ENCODE measurements at places on chromosomes 4 and X.

DNA sequence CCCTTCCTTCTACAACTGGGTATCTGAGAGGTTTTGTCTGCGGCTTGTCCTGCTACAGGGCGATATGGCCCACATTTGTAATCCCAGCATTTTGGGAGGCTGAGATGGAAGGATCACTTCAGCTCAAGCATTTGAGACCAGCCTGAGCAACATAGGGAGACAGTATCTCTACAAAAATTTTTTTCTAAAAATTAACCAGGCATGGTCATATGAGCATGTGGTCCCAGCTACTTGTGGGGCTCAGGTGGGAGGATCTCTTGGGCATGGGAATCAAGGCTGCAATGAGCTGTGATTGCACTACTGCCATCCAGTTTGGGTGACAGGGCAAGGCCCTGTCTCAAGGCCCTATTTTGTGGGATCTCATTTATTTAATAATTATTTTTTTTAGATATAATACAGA is 420.6 kb upstream of the PABPC4L start:
- no peak for DNase-seq

- DNase-seq: no peak
These were observed 71.9 kb downstream of the PDLIM5 start for GRCh38 chr4:94523617-94524016.

DNA sequence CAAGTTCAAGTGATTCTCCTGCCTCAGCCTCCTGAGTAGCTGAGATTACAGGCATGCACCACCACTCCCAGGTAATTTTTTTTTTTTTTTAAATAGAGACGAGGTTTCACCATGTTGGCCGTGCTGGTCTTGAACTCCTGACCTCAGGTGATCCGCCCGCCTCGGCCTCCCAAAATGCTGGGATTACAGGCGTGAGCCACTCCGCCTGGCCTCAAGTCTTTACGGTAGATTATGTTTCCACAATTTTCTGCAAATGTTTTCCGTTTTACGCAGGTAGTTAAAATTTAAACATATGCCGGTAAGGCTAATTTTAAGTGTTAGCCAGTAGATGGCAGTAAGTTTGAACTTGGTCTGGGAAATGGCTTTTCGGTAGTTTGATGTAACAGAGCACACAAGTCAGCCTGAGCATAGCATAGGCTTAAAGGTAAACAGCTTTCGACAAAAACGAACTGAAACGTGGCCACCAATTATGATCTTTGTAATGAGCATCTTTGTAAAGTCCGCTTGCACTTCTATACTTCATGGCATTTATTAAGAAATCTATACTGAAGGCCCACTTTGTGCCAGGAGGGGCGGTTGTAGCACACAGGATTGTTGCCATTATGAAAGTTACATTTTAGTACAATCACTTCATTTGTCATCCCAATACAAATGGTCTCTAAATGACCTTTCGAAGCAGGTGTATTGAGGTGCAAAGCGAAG is 31.1 kb downstream of the CCKAR start:
- DNase-seq: peak; percentile 66

DNA sequence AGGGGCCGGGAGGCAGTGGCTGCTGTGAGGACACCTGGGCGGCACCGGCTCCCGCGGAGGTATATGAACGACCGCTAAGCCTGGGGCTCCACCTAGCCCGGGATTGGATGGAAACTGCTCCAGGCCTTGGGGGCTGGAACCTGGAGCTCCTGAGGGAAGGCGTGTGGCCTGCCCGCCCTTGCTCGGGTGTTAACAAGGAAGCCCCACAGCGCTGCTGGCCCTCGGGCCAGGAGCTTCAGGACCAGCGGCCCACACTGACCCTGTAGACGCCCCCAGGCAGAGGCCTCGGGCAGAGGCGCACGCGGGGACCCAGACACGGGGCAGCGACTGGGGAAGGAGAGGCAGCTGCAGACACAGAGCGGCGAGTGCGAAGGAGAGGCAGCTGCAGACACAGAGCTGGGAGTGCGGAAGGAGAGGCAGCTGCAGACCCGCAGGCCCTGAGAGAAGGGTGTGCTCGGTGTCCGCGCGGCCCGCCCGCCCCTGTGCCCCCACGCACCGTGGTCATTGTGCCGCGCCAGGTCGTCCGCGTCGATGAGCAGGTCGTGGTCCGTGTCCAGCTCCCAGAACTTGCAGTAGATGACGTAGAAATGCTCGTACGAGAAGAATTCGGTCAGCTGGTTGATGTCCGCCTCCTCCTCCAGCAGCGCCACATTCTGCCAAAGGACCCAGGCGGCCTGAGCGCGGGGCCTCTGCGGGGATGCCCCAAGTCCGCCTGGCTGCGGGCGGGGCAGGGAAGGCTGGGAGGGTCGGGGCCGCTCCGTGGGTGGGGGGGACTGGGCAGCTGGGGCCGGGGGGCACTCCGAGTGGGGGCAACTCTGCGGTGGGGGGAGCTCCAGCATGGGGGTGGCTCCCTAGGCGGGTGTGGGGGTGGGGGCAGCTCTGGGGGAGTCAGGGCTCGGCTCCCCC is 26.7 kb upstream of the GTPBP6 start:
- no peak for DNase-seq

GRCh38 chr4:176001151-176002006 is 64.3 kb upstream of the WDR17 start:
- peak; percentile 37 for DNase-seq

DNA sequence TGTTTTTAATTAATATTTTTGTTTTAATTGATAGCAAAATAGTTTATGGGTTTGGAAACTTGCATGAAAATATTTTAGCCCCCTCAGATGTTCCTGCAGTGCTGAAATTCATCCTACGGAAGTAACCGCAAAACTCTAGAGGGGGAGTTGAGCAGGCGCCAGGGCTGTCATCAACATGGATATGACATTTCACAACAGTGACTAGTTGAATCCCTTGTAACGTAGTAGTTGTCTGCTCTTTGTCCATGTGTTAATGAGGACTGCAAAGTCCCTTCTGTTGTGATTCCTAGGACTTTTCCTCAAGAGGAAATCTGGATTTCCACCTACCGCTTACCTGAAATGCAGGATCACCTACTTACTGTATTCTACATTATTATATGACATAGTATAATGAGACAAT is 40.4 kb downstream of the MAP7D3 start:
- DNase-seq: peak; percentile 79

- DNase-seq: peak; percentile 61
These were observed 78.9 kb upstream of the PSAPL1 start for GRCh38 chr4:7513671-7514070.

- no peak for DNase-seq
These were observed 99.9 kb downstream of the ENPP6 start for GRCh38 chr4:184117662-184118199.

DNA sequence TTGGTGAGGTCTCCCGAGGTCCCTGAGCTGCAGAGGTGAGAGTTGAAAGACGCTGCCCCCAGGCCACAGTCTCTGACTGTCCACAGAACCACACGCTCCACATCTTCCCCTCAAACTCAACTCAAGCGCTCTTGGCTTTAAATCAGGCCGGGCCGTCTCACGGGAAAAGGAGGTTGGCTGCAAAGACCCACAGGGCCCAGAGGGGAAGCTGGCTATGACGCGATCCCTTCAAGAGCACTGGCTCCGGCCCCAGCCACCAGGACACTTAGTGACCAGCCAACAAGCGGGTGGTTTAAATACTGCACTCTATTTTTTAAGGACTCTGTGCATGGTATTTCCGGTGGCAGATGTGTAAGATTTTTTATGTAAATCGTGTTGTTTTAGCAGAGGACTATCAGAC is 19.9 kb downstream of the LRPAP1 start:
- DNase-seq: no peak

- no peak for DNase-seq
These were observed 522.5 kb downstream of the SMARCA1 start for GRCh38 chrX:129000797-129001196.

- DNase-seq: no peak
These were observed 146.2 kb upstream of the SH3RF1 start for GRCh38 chr4:169416997-169417396.

- DNase-seq: no peak
These were observed 36.9 kb downstream of the NLGN3 start for GRCh38 chrX:71181558-71181909.

DNA sequence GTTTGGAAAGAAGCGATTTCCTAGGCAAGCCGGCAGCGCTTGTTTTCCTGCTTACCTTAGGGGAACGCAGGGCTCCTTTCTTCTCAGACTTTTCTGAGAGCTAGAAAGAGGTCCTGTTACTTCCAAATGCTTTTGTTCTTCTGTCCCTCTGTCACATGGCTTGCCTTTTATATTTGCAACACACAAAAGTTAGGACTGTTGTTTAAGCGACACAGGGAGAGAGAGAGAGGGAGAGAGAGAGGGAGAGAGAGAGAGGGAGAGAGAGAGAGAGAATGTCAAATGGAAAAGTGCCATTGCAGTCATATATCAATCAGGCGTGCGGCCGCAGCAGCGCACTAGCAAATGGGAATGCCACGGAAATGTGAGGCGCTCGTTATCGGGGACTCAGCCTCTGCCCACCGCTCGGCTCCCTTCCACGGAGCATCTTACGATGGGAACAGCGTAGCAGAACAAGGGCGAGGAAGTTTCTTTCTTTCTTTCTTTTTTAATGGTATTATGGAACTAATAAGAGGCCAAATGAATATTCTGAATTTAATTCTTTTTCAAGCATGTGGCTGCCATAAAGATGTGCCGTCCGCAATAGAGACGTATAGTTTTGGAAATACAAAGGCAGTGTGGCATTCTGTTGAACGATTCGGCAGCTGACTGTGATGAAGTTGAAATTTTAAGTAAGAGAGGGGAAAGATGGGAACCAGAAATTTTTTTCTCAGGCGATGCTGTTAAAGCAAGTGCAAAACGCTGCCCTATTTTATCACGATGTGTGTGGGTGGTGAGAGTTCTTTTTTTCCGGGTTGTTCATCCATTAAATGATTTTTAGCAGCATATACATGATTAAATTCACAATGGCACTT is at the start of gene NDP:
Gene NDP, minus strand, starts transcription at position 142 of the 851 bp plus-strand sequence. CDS start 14,745 bp downstream, outside the sequence.
- DNase-seq: no peak

- no peak for DNase-seq
These were observed 73.3 kb downstream of the RASGEF1B start for GRCh38 chr4:81398379-81398778.

DNA sequence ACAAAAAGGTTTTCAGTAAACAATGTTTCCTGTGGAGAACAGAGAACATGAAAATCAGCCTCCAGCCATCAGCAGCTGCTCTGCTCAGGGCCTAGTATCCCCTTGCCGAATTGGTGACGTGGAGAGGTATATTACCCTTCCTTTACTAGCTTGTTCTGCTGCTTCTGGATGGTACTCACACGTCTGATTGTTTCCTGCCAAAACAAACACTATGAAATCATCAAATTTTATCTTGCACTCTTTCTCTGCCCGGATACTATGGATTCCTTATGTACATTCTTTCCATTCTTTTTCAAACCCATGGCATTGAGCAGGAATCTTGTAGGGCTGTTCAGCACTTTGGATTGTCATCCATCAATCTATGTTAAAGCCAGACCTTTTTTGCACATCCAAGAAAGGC is 18.8 kb upstream of the METAP1 start:
- peak; percentile 81 for DNase-seq

DNA sequence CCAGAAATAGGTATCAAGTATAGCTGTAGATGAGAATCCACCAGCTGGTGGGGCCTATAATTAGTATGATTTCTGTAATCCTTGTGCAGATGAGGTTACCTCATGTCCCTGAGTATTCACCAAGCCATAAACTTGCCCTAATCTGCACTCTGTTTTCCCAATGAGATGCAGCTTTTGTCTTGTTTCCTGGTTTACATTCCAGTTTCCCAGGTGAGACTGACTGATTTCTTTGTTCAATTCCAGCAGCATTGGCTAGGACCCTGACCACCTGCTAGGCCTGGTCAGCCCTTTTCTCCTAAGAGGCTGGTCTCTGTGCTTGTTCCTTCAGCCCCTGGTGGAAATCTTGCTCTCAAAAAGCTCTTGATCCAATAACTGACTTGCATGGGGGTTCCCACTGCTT is 44.6 kb downstream of the GABRB1 start:
- no peak for DNase-seq

DNA sequence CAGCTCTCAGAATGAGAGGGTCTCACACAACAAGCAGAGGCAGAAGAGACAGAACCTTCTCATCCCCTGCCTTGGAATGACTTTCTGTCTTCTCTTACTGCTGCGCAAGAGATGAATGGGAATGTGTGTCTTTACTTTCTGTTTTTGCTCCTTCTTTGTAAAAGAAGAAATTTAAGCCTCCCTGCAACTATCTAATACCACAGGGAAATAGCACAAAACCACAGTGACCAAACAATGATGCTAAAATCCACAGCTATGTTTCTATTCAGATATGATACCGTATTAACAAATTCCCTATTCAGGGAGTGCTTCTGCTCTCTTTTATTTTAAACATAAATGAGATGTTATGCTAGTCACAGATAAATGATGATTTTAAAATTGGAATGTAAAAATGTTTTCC is 173.8 kb upstream of the RAI2 start:
- peak; percentile 58 for DNase-seq

DNA sequence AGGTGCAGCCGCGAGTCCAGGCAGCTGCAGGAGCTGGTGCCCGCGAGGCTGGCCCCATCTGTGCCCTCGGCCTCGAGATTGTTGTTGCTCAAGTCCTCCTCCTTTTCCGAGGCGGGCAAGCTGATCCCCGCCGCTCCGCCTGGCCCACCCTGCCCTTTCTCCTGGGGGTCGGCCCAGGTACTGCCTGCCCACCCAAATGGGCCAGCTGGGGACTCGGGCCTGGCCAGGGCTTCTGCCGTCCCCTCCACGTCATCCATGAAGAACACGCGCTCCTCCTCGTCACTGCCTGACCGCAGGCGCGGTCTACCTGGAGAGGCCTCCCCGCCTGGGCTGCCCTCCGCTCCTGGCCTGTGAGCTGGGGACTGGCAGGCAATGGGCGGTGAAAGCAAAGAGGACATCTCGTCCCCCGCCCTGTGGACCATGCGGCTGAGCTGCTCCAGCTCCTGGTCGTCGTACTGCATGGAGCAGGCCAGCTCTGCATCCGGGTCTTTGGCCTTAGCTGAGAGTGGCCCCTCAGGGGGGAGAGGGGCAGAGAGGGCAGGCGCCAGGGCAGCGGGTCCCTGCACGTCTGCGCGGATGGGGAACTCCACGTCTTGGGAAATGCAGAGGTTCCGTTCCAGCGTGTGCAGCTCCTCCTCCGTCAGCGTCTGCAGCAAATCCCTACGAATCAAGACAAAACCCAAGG is 43.1 kb upstream of the MXD4 start:
- DNase-seq: no peak

DNA sequence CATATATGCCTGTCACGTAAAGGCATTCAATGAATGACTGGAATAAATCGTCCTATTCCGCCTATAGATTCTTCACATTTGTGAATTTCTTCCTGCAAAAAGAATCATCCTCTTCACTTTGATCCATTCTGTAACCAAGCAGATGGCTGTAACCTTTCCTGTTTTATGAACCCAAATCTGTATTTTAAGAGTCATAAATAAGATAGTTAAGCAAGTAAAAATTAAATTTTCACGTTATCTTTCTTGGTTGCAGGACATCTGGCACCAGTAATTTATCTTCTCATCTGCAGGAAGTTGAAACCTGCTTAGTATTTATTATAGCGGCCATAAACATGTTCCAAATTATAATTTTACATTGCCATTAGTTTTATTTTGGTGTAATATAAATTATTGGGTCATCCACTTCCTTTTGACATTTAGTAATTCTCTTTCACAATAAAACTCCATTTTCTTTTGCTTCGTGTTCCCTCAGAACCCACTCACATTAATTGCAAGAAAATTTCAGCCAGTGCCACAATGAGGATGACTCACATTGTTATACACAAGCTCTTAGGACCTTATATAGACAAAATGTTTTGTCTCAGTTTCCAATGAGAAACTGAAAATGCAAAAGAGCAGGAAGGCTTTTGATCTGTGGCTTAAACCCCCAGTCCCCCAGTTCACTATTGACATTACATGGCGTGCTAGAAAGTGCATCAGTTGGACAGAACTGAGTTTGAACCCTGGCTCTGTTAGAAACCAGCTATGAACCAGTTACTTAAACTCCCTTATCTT is 51.1 kb downstream of the TMEM156 start:
- DNase-seq: peak; percentile 88

Data from fibroblast of skin of scalp (primary cell).